ENCODE measurements at places on chromosomes 5 and 9.

DNA sequence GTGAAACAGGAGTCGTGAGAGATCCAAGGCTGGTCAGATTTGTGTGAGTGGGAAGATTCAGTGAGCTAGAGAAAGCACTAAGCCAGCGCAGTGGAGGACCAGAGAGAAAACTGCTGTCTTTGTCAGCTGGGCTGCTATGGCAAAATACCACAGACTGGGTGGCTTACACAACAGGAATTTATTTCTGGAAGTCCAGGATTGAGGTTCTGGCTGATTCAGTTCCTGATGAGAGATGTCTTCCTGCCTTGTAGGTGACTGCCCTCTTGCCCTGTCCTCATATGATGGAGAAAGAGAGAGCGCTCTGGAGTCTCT is 24.2 kb upstream of the ANKRD33B start:
- peaks cover 17% of the 10 kb centered on the region for H3K4me1 ChIP-seq
- H3K27me3 ChIP-seq = peaks cover 26% of the 10 kb centered on the region
- H3K4me3 ChIP-seq = no peak overlapping the region

DNA sequence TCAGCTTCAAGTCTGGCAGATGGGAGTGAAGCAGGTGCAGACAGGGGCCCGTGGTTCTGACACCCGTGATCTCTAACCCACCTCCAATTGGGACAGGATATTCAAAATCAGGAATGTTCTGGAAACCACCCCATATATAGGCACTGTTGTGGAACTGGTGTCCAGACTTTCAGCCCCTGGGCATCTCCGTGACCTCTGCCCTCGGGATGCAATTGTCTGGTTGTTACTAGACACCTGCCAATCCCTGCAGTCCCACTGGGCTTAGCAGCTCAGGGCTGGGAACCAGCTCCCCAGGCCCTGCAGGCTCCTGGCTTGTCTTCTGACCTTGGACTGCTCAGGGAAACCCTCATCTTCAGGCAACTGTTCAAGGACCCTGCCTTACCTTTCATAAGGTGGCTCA is 38.8 kb downstream of the NTNG2 start:
- no peaks in the 10 kb centered on the region for H3K4me1 ChIP-seq
- H3K27ac ChIP-seq = no peak overlapping the region
- no peak for DNase-seq
- H3K36me3 ChIP-seq = no peaks in the 10 kb centered on the region
- no peak overlapping the region for H3K4me3 ChIP-seq

GRCh38 chr9:104858846-104859245 is 69.1 kb downstream of the ABCA1 start:
- H3K36me3 ChIP-seq = no peaks in the 10 kb centered on the region
- H3K27me3 ChIP-seq = no peaks in the 10 kb centered on the region
- no peak overlapping the region for H3K27ac ChIP-seq
- no peak for DNase-seq
- H3K4me1 ChIP-seq = no peaks in the 10 kb centered on the region
- no peak overlapping the region for H3K4me3 ChIP-seq

- no peaks in the 10 kb centered on the region for H3K36me3 ChIP-seq
- no peak for DNase-seq
- peaks cover 10% of the 10 kb centered on the region for H3K4me1 ChIP-seq
- peaks cover 34% of the 10 kb centered on the region for H3K27me3 ChIP-seq
Observed at GRCh38 chr5:1642621-1643061, 118.9 kb upstream of the LPCAT1 start.

DNA sequence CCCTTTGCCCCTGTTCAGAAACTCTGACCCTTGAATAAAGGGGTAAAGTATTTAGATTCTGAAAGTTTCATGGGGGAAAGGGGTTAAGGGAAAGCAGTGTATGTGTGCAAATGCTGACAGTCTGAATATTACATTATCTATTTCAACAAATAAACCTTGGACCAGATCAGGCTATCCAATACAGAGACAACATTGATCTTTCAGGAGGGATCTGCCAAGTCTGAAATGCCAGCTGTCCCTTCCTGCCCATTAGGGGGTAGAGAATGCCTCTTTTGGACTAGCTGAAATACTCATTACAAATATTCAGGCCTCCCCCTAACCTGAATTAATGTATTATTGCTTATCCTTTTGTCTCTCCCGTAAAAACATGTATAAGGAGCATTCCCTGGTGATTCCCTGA is 219.5 kb downstream of the NR3C1 start:
- peak overlapping the region; percentile 82 for H3K27ac ChIP-seq
- no peak overlapping the region for H3K4me3 ChIP-seq
- H3K36me3 ChIP-seq = peaks cover 30% of the 10 kb centered on the region
- DNase-seq = no peak

DNA sequence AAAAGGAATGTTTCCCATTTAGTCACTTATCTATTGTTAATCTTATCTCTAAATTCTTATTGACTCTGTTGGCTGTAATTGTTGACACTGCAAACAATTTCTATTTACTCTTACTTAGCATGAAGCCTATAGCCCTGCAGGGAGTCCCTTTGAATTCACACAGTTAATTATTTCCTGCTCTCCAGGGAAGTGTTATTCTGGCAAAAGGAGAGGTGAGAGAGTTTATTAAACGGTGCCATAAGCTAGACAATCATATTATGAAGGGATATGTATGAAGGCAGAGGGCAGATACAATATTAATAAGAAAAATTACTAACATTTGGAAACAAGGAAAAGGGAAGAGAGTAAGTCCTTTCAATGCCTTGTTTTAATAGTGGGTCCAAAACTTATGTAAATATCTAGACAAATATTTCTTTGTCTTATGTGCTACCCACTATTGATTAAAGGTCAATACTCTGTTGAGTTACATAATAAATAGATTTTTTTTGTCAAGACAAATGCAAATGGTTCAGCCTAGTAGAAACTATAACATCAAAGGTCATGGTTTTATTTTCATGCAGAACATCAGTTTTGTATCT is 107.1 kb downstream of the CDH18 start:
- no peak overlapping the region for H3K27ac ChIP-seq
- no peaks in the 10 kb centered on the region for H3K4me1 ChIP-seq
- no peaks in the 10 kb centered on the region for H3K36me3 ChIP-seq
- H3K27me3 ChIP-seq = no peaks in the 10 kb centered on the region
- no peak overlapping the region for H3K4me3 ChIP-seq
- no peak for DNase-seq

- no peak overlapping the region for H3K4me3 ChIP-seq
- no peaks in the 10 kb centered on the region for H3K4me1 ChIP-seq
- H3K36me3 ChIP-seq = no peaks in the 10 kb centered on the region
- no peaks in the 10 kb centered on the region for H3K27me3 ChIP-seq
- H3K27ac ChIP-seq = no peak overlapping the region
Observed at GRCh38 chr5:139108063-139108824, 89.9 kb downstream of the SIL1 start.

- no peak overlapping the region for H3K27ac ChIP-seq
- H3K27me3 ChIP-seq = peaks cover 1% of the 10 kb centered on the region
- H3K36me3 ChIP-seq = no peaks in the 10 kb centered on the region
- H3K4me1 ChIP-seq = no peaks in the 10 kb centered on the region
- no peak overlapping the region for H3K4me3 ChIP-seq
Observed at GRCh38 chr9:14775917-14776316, 53.4 kb upstream of the CER1 start.

GRCh38 chr9:127897193-127897692 is 2.2 kb downstream of the ST6GALNAC6 start:
- no peaks in the 10 kb centered on the region for H3K27me3 ChIP-seq
- peaks cover 20% of the 10 kb centered on the region for H3K4me1 ChIP-seq
- no peak overlapping the region for H3K27ac ChIP-seq
- no peak overlapping the region for H3K4me3 ChIP-seq
- peaks cover 66% of the 10 kb centered on the region for H3K36me3 ChIP-seq

- H3K4me1 ChIP-seq = peaks cover 20% of the 10 kb centered on the region
- H3K36me3 ChIP-seq = no peaks in the 10 kb centered on the region
- peaks cover 47% of the 10 kb centered on the region for H3K27me3 ChIP-seq
- no peak for DNase-seq
- no peak overlapping the region for H3K27ac ChIP-seq
Observed at GRCh38 chr5:944992-945685, 52.5 kb downstream of the TRIP13 start.

DNA sequence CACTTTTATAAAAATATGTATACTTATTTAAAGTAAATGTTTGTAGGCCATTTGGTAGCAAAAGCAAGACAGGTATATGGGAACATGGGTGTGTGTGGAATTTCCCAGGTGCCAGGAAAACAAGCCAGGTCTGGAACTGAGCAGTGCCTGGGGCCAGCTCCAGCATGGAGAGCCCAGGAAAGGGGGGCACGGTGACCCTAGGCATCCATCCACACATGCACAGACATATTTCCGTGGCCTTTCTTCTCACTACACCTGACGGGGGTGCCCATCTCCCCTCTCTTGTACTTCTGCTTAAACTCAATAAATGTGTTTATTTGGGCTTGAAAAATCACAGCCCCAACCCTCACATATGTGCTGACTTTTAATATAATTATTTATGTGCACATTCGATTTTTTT is 31.2 kb upstream of the CXCL14 start:
- H3K27ac ChIP-seq = no peak overlapping the region
- H3K4me1 ChIP-seq = no peaks in the 10 kb centered on the region
- H3K4me3 ChIP-seq = no peak overlapping the region
- peaks cover 10% of the 10 kb centered on the region for H3K27me3 ChIP-seq
- H3K36me3 ChIP-seq = no peaks in the 10 kb centered on the region

GRCh38 chr5:123496892-123497291 is 15.1 kb upstream of the CSNK1G3 start:
- H3K4me3 ChIP-seq = no peak overlapping the region
- DNase-seq = no peak
- H3K4me1 ChIP-seq = no peaks in the 10 kb centered on the region
- no peaks in the 10 kb centered on the region for H3K36me3 ChIP-seq
- H3K27ac ChIP-seq = no peak overlapping the region

- H3K4me1 ChIP-seq = no peaks in the 10 kb centered on the region
- DNase-seq = no peak
- no peaks in the 10 kb centered on the region for H3K36me3 ChIP-seq
- no peaks in the 10 kb centered on the region for H3K27me3 ChIP-seq
- H3K4me3 ChIP-seq = no peak overlapping the region
- H3K27ac ChIP-seq = no peak overlapping the region
Observed at GRCh38 chr5:5298068-5298633, 124.3 kb upstream of the ICE1 start.

DNA sequence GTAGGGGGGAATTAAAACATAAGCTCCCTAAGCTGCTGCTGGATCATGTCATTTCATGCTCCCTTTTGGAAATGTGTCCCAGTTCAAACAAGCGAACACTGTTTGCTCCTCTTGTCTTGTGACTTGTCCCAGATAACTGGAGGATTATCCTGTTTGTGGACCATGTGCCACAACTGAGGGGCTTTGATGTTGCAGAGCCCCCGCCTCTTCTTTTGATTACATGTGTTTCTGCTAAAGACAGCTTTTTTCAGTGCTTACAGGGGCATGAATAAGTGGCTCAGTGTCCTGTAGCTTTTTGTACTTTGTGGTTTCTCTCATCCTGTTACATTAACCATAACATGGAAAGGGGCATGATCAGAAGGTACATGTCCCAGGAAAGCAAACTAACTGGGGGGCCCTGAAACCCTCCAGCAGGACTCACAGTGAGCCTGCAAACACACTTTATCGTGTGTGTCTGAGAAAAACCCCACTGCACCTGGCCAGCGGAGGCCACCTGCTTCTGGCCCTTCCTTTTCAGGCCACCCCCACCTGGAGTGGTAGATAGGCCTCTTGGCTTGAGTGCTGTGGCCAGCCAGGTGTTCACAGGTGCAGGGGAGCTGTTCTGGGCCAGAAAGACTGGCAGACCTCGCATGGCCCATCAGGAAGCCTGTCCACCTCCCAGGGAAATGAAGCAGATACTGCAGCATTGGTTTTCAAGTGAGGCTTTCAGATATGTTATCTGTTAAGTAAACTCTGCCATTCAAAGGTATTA is 285.6 kb downstream of the FANCC start:
- no peaks in the 10 kb centered on the region for H3K27me3 ChIP-seq
- no peak overlapping the region for H3K4me3 ChIP-seq
- DNase-seq = no peak

GRCh38 chr5:172873513-172873912 is 39.5 kb downstream of the ERGIC1 start:
- no peaks in the 10 kb centered on the region for H3K36me3 ChIP-seq
- H3K4me3 ChIP-seq = no peak overlapping the region
- no peak for DNase-seq
- H3K27ac ChIP-seq = no peak overlapping the region
- peaks cover 8% of the 10 kb centered on the region for H3K4me1 ChIP-seq

GRCh38 chr5:59548807-59549357 is 344.6 kb downstream of the PDE4D start:
- H3K36me3 ChIP-seq = no peaks in the 10 kb centered on the region
- H3K27me3 ChIP-seq = peaks cover 2% of the 10 kb centered on the region
- no peaks in the 10 kb centered on the region for H3K4me1 ChIP-seq
- H3K27ac ChIP-seq = no peak overlapping the region

GRCh38 chr9:13750061-13750460 is 470.6 kb upstream of the MPDZ start:
- no peak overlapping the region for H3K4me3 ChIP-seq
- no peak overlapping the region for H3K27ac ChIP-seq
- H3K4me1 ChIP-seq = no peaks in the 10 kb centered on the region
- H3K36me3 ChIP-seq = no peaks in the 10 kb centered on the region
- no peaks in the 10 kb centered on the region for H3K27me3 ChIP-seq

GRCh38 chr5:180820788-180821321 is 18.2 kb upstream of the MGAT1 start:
- peaks cover 34% of the 10 kb centered on the region for H3K4me1 ChIP-seq
- no peak for DNase-seq
- no peaks in the 10 kb centered on the region for H3K36me3 ChIP-seq
- no peaks in the 10 kb centered on the region for H3K27me3 ChIP-seq

GRCh38 chr5:13378091-13378490 is 566.4 kb downstream of the DNAH5 start:
- H3K27ac ChIP-seq = no peak overlapping the region
- H3K4me3 ChIP-seq = no peak overlapping the region
- no peaks in the 10 kb centered on the region for H3K4me1 ChIP-seq
- H3K27me3 ChIP-seq = no peaks in the 10 kb centered on the region
- no peaks in the 10 kb centered on the region for H3K36me3 ChIP-seq
- no peak for DNase-seq

DNA sequence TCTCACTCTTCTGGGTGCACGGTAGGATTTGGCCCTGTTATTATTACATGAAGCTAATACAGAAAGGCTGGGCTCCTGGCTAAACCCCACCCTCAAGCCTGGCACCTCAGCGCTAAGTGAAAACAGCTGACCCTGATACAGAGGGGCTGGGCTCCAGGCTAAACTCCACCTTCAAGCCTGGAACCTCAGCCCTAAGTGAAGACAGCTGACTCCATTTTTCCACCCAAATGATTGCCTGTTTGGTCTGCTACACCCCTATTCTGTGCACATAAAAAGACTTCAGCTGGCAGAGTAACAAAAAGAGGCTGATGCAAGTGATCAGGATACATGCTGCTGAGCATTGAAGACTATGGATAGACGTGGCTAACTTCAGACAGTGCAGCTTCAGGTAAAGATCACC is 148.4 kb upstream of the CLINT1 start:
- H3K27me3 ChIP-seq = peaks cover 8% of the 10 kb centered on the region

GRCh38 chr5:116763987-116764866 is 189.6 kb upstream of the SEMA6A start:
- no peak overlapping the region for H3K4me3 ChIP-seq
- no peak for DNase-seq
- no peaks in the 10 kb centered on the region for H3K27me3 ChIP-seq
- H3K27ac ChIP-seq = no peak overlapping the region

All from activated T-helper 2 cell treated with anti-CD3 and anti-CD28 coated beads, Interferon-gamma antibody, Interleukin-2, Interleukin-4, amounts not matched to agents 10 μg/mL and 5 μg/mL and 100 μg/mL, durations not matched to agents 14 hours and 24 hours and 36 hours (primary cell).